Activated T-helper 2 cell treated with anti-CD3 and anti-CD28 coated beads, Interferon-gamma antibody, Interleukin-2, Interleukin-4, amounts not matched to agents 10 μg/mL and 5 μg/mL and 100 μg/mL, durations not matched to agents 14 hours and 24 hours and 36 hours (primary cell): ENCODE measurements at places on chromosomes 2 and 18. TPM values are rescaled to one million over a fixed set of nuclear protein-coding genes. Genes with fewer than 3 reads are reported as not detected.

DNA sequence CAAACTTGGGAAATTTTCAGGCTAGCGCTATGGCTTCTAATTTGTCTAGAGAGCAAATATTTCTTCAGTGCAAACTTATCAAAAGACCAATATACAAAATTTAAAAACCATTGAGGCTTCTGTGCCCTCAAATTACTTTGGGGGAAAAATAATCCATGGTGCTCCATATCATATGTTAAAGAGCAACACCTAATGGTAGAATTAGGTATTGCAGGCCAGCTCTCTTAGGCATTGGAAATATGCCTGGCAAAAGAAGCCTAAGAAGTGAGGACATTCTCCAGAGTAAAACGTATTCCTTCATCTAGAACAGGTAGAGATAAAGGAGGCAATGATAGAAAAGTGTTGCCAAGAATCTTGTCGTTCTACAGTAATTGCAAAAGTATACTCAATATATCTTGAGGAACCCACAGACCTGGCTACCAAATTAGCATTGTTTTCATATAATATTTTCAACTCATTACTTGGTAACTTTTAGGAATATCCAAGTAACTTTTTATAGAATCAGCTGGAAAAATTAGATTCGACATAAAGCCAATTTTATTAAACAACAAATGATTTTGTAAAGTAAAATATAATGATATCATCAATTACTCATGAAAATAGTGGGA is 401.1 kb downstream of the BCL11A start:
- no peaks in the 10 kb centered on the region for H3K36me3 ChIP-seq
- H3K4me3 ChIP-seq, result no peak overlapping the region
- no peaks in the 10 kb centered on the region for H3K4me1 ChIP-seq
- peaks cover 6% of the 10 kb centered on the region for H3K27me3 ChIP-seq
- no peak overlapping the region for H3K27ac ChIP-seq

DNA sequence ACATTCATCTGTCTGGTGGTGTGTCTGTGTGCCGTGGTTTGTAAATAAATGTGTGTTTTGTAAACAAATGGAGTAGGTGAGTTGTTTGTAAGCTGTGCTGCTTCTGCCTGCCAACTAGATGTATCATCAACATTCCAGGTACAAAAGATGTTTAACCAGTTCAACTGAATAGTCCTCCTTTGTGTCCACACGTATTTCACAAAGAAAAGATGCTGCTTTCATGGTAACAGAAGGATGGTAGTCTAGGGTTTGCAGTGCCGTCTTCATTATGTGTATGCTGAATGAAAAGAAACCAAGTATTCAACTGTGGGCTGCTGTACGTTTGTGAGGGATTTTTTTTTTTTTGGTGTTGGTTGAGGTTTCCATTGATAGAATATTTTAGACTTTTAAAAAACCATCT is 72.1 kb downstream of the CAMKMT start:
- no peak overlapping the region for H3K4me3 ChIP-seq
- no peaks in the 10 kb centered on the region for H3K27me3 ChIP-seq
- no peak overlapping the region for H3K27ac ChIP-seq
- DNase-seq, result no peak
- H3K4me1 ChIP-seq, result peaks cover 5% of the 10 kb centered on the region

The CDH19 gene
- not detected in 2 replicates for total RNA-seq

GRCh38 chr18:51053814-51054213 is 23.8 kb downstream of the SMAD4 start:
- peak overlapping the region; percentile 85 for H3K27ac ChIP-seq
- H3K36me3 ChIP-seq, result peaks cover 64% of the 10 kb centered on the region
- H3K4me1 ChIP-seq, result peaks cover 29% of the 10 kb centered on the region
- H3K4me3 ChIP-seq, result peak overlapping the region; percentile 43
- no peaks in the 10 kb centered on the region for H3K27me3 ChIP-seq

The SPATA3 gene
- not detected in 2 replicates for total RNA-seq

DNA sequence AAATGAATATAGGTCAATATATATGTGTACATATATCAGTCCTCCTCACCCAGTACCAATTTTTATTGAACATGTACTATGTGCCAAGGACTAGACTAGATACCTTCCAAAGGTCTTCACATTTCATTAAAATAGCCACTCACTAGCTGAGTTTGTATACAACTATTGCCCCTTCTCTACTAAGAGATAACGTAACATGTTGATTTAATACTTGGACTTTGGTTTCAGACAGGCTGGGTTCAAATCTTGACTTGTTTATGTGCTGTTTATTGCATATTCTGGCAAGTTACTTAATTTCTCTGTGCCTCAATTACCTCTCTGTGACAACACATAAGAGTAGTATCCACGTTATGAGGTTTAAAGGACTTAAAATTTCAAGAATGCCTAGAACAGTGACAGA is 184.5 kb downstream of the MTX2 start:
- no peak overlapping the region for H3K4me3 ChIP-seq
- DNase-seq, result no peak
- peaks cover 2% of the 10 kb centered on the region for H3K4me1 ChIP-seq
- H3K36me3 ChIP-seq, result no peaks in the 10 kb centered on the region
- peaks cover 37% of the 10 kb centered on the region for H3K27me3 ChIP-seq

GRCh38 chr2:62475172-62476011 is 30.6 kb downstream of the TMEM17 start:
- peaks cover 2% of the 10 kb centered on the region for H3K4me1 ChIP-seq
- H3K36me3 ChIP-seq, result no peaks in the 10 kb centered on the region
- no peak for DNase-seq
- H3K27me3 ChIP-seq, result peaks cover 19% of the 10 kb centered on the region

The UGT1A10 gene
- total RNA-seq, result not detected in 2 replicates

The AP1S3 gene
- total RNA-seq, result 12.7 and 13.9 TPM in 2 replicates

The ANKMY1 gene
- total RNA-seq, result 23.7 and 25.1 TPM in 2 replicates

DNA sequence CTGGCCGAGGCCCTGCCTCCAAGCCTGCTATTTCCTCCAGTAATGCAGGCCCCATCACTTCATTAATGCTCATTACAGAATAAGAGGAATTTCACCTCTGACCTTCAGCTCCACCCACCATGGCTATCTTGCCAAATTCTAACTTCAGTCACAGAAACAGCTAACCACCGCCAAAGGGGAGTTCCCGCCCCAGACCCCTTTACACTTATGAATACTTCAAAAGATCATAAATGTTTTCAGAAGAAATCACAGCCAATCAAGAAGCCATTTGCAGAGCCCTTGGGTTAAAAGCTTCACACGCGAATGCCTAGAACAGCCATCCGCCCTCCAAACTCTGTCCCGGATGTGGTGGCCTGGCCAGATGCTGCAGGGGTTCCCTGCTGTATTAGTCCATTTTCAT is 73.8 kb upstream of the TWIST2 start:
- no peaks in the 10 kb centered on the region for H3K27me3 ChIP-seq
- H3K36me3 ChIP-seq, result no peaks in the 10 kb centered on the region
- H3K27ac ChIP-seq, result no peak overlapping the region
- DNase-seq, result no peak
- no peaks in the 10 kb centered on the region for H3K4me1 ChIP-seq

GRCh38 chr2:158786897-158787296 is 8.2 kb upstream of the DAPL1 start:
- H3K4me1 ChIP-seq, result no peaks in the 10 kb centered on the region
- no peak overlapping the region for H3K4me3 ChIP-seq
- no peak for DNase-seq

- no peak overlapping the region for H3K4me3 ChIP-seq
- DNase-seq, result no peak
- no peaks in the 10 kb centered on the region for H3K36me3 ChIP-seq
- H3K27me3 ChIP-seq, result peaks cover 12% of the 10 kb centered on the region
Measured at GRCh38 chr2:144671695-144672455, 152.0 kb upstream of the ZEB2 start.

GRCh38 chr2:231707625-231707926 is 749 bp upstream of the PTMA start:
- peaks cover 45% of the 10 kb centered on the region for H3K36me3 ChIP-seq
- H3K27ac ChIP-seq, result peak overlapping the region; percentile 100
- peak overlapping the region; percentile 94 for H3K4me3 ChIP-seq

GRCh38 chr2:205650450-205650849 is 31.9 kb upstream of the NRP2 start:
- H3K27me3 ChIP-seq, result peaks cover 2% of the 10 kb centered on the region
- H3K4me3 ChIP-seq, result no peak overlapping the region
- peaks cover 10% of the 10 kb centered on the region for H3K4me1 ChIP-seq
- H3K27ac ChIP-seq, result no peak overlapping the region
- H3K36me3 ChIP-seq, result no peaks in the 10 kb centered on the region

The POMC gene
- 5.8 and 6.7 TPM in 2 replicates for total RNA-seq

DNA sequence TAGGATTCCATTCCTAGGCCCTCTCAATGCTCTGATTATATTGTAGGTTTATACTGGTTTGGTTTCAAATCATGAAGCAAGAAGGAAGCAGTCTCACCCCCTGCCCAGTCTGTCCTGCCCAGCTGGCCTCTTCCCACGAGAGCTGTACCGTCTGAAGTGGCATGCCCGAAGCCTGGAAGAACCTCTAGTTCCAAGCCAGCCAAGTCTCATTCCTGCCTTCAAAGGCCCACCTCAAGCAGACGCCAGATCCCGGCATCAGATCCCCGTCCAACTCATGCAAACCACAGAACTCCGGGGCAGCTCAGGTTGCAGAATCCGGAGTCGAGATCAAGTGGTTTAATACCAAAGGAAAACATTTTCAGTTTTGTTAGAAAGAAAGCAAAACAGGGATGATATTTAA is 234.4 kb downstream of the LPIN1 start:
- H3K27ac ChIP-seq, result no peak overlapping the region
- H3K36me3 ChIP-seq, result no peaks in the 10 kb centered on the region
- DNase-seq, result no peak
- H3K27me3 ChIP-seq, result no peaks in the 10 kb centered on the region
- no peaks in the 10 kb centered on the region for H3K4me1 ChIP-seq
- H3K4me3 ChIP-seq, result no peak overlapping the region

DNA sequence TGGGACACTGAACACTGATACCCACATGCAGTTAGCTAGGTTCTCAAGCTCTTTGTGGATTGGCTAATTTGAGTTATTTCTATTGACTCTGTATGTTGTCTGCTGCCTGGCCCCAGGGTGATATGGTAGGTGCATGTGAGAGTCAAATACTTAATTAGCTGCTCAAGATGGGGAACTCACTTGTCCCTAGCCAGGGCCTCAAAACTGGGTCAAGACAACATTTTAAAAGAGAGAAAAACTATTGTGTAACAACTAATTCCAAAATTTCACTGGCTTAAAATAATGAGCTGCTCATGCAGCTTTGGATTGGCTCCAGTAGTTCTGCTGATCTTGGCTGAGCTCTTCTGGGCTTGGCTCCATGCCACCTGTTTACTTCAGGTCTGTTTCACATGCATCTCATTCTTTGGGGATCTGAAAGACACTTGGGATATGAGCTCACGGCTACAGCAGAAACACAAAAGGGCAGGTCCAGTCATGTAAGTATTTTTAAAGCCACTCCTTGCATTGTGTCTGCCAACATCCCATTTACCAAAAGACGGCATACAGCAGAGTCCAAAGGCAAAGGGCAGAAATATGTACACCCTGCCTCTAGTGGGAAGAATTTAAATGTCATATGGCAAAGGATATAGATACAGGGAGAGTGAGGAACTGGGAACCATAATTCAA is 716.8 kb downstream of the SUCLG1 start:
- no peak for DNase-seq
- H3K4me1 ChIP-seq, result no peaks in the 10 kb centered on the region
- no peak overlapping the region for H3K27ac ChIP-seq
- H3K4me3 ChIP-seq, result no peak overlapping the region
- no peaks in the 10 kb centered on the region for H3K27me3 ChIP-seq
